CD4-positive, alpha-beta T cell (primary cell): ENCODE measurements at places on chromosomes 2 and 18. TPM values are rescaled to one million over a fixed set of nuclear protein-coding genes. Genes with fewer than 3 reads are reported as not detected.

The LRP2 gene
- not detected for total RNA-seq

The AGXT gene
- not detected for total RNA-seq

- no peak for DNase-seq
These were observed 264.5 kb downstream of the GPD2 start for GRCh38 chr2:156700681-156701080.

GRCh38 chr2:105411720-105412407 is 13.0 kb upstream of the FHL2 start:
- DNase-seq = no peak

GRCh38 chr2:165803123-165803760 is 9.2 kb upstream of the GALNT3 start:
- no peak for DNase-seq
